ENCODE measurements at places on chromosomes 16 and 17.

- no peak for DNase-seq
Measured at GRCh38 chr16:78812582-78812981, 713.1 kb downstream of the WWOX start.

GRCh38 chr17:4440021-4440420 lies 6.3 kb downstream of the SPNS3 start:
- no peak for DNase-seq

GRCh38 chr17:39194089-39194984 lies 3.1 kb downstream of the CACNB1 start:
- no peak for DNase-seq

GRCh38 chr16:28161626-28162025 lies 50.1 kb downstream of the XPO6 start:
- no peak for DNase-seq

DNA sequence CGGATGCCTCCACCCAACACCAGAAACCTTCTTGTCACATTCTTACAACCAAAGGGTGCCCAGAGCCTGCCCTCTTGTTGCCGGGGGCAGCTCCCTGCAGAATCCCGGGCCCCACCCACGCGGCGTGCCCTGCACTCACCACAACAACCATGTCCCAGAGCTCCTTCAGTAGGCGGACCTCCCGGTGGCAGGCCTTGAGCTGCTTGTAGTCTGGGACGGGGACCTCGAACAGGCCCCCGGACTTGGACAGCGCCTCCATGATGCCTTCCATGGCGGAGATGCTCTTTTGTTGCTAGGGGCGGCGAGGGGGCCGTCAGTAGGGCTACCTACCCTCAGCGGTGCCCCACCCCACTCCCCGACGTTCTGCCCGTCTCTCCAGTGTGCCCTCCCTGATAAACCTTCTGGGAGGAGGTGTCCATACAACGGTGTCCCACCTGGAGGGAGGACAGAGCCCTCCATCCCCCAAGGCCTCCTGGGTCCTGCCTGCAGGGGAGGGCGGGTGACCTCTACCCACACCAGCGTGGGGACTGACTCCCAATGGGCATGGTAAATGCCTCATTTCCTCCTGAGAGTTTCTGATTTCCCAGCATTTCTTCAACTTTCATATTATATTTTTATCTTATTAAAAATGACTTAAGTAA lies 52.2 kb downstream of the DNAH17 start:
- no peak for DNase-seq

DNA sequence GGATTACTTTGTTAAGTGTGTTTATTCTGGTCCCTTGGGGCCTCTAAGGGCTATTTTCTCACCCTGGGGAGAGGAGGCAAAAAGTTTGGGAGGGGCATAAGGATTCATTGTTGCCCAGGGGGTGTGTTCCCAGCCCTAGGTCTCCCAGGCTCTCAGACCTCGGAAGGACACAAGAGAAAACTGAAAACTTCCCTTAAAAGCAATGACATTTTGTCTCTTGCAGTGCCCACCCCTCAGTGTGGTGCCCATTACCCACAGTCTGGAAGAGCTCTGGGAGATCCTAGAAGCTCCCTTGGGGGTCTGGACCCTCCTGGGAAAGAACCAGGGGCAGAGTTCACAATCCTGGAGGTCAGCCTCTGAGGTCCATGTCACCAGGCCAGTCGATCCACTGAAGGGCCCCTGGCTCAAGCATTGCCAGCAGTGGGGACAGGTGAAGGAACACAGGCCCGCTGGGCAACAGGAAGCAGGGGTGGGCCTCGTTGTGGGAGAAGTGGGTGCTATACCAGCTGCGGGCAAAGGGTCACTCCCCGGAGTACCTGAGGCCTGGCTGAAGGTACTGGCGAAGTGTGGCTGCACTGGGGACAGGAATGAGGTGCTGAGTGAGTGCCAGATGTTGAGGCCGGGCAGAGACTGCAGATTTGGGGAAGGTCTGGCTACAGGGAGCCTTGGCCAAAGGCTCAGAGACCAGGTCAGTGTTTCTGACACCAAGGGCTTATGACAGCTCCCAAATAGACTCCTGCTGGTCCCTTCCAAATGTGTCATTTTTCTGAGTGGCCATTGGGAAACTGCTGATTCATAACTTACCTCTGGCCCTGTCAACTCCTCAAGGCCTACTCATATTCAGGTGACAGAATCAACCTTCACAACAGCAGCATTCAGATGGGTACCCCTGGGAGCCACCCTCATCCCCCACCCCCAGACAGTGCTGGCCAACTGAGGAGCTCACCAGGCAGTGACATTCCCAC lies 4.6 kb upstream of the ZNF747 start:
- DNase-seq: no peak

DNA sequence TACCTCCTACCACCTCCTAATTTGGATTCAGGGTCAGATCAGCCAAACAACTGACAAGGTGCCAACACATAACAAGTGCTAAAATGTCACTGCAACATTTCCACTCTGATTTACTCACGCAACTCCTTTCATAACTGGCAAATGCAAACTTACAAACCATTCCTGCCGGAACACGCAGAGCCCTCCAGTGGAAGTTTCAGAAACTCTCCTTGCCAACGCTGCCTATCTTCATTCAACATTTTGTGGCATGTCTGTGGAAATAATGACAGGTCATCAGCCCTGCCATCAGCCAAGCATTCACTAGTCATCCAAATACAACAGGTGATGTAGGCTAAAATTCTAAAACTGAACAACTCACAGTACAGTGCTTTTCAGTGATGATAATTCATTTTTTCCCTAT lies 37.7 kb upstream of the OR3A1 start:
- peak; percentile 4 for DNase-seq

GRCh38 chr17:69669441-69670178 lies 255.1 kb downstream of the MAP2K6 start:
- no peak for DNase-seq

DNA sequence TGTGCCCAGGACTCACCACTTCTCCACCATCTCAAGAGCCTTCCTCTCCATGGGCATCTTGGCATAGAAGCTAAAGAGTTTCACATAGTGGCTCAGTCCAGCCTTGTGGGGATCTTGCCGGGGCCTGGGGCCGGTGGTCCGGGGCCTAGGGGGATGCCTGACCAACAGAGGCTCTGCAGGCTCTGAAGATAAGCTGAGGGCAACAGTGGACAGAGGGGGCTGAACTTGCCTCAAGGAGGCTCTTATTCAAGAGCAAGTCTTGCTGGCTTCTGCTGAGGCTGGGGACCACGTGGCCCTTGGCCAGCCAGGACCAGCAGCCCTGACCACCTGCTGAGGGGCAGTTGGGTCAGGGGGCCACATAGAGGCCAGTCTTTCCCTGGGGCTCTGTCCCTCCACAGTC lies 13.5 kb upstream of the THAP11 start:
- no peak for DNase-seq

- no peak for DNase-seq
Measured at GRCh38 chr16:60214311-60214710, 1480.2 kb upstream of the GOT2 start.

- no peak for DNase-seq
Measured at GRCh38 chr16:1089822-1090619, 6.0 kb downstream of the C1QTNF8 start.

DNA sequence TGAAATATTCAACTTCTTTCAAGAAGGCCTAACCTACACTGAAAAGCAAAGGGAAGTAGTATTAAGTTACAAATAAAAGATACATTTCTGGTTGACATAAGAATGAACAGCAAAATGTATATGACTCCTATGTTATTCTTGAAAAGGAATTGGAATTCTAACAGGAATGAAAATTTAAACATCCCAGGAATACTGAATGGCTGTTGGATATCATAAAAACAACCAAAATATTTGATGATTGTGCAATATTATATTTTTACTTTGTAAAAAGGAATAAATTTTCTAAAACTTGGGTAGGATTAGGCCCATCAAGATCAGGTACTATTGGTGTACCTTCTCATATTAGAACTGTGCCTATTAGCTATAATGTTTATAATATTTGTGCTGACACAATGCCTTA lies 50.0 kb downstream of the CYB5B start:
- DNase-seq: no peak

- DNase-seq: no peak
Measured at GRCh38 chr17:45895304-45895968, 1.1 kb downstream of the MAPT start.

DNA sequence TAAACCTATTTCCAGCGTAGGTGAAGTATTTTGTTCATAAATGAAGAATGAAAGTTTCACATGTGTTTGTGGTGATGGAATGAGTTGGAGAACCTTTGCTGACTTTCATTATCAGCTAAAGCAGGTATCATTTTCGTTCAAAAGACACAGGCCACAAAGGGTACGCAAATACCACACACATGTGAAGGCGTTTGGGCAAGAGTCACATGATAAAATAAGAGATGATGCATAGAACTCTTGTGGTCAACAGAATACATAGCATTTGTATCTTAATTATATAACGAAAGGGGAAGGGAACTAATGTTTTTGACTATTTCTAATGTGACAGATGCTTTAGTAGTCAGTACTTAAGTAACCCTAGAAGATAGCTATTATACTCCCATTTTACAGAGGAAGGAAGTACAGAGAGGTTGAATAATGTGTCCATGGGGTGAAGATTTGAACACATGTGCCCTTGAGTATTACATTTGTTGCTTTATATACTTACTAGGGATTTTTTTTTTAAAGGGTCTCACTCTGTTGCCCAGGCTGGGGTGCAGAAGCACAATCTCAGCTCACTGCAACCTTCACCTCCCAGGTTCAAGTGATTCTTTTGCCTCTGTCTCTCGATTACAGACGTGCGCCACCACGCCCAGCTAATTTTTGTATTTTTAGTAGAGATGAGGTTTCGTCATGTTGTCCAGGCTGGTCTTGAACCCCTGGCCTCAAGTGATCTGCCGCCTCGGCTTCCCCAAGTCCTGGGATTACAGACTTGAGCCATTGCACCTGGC lies 4.8 kb downstream of the RPA1 start:
- peak; percentile 45 for DNase-seq

DNA sequence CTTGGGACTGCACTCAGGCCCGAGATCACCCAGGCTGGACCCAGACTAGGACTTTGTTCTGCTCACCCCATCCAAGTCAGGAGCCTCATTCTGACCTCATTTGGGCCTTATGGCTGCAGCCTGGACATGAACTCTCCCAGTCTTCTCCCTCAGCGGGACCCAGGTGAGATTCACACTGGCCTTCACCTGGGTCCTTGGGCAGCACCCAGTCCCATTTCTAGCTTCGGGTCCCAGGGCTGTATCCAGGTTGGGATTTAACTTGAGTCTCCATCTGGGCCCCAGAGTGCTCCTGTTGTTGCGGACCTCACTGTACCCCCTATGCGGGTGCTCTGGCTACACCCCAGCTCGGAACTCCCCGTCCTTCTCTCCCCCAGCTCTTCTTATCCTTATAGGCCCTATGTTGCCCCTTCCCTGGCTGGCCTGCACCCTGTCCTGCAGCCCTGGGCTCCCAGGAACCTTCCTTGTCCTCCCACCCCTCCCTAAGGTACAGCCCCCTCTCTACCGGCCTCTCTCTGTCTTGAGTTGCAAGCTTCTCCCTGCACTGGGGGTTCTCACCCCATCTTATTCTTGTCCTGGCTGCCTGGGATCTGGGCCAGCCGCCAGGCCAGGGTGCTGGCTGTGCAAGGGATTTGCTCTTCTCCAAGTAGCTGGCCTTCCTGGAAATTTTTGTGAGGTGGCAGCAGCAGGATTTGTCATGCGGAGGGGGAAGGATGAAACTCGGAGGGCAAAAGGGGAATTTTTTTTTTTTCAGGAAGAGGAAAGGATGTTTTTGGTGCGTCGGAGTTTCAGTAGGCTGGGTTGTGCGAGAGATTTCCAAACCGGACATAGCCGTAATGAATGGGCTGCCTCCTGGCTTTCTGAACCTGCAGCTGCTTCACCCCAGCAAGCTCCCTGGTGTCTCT lies 904 bp downstream of the MAP2K3 start:
- peak; percentile 36 for DNase-seq

DNA sequence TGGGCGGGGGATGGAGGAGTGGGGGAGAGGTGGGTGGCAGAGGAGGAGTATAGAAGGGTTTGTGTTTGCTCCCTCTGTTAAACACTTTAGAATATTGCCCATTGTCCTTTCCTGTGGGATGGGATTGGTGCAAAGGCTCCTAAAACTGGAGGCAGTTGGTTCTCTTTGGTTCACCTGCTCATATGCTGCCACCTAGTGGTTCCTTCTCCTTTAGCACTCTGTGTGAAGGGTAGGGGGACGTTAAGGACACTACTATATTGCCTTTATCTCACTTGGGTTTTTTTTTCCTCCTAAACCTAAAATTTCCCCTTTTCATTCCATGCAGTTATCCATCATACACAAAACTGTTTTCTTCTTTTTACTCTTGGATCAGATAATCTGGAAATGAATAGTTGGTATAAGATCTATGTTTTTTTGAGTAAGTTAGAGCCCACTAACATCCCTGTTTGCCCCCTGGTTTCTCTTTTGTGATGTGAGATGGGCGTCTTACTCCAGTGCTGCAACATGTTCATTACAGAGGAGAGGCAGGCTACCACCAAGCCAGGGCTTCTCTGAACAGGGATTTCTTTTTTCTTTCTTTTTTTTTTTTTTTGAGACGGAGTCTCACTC lies 23.8 kb downstream of the SNX11 start:
- peak; percentile 84 for DNase-seq

DNA sequence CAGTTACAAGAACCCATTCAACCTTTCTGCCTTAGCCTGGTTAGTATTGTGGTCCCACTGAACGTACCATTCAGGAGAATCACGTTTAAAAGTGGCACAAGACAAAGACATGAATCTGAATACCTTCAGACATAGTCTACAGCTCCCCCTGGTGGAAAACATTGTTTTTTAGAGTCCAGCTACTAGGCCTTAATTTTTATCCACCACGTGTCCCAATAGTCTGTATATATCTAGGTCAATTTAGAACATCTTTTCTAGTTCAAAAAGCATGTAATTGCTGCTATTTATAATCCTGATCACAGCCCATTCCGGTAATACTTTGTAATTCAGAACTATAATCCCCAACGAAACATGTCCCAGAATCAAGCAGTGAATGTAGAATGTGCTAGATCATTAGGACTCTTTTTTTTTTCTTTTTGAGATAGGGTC lies 13.7 kb upstream of the GUCY2D start:
- peak; percentile 95 for DNase-seq

DNA sequence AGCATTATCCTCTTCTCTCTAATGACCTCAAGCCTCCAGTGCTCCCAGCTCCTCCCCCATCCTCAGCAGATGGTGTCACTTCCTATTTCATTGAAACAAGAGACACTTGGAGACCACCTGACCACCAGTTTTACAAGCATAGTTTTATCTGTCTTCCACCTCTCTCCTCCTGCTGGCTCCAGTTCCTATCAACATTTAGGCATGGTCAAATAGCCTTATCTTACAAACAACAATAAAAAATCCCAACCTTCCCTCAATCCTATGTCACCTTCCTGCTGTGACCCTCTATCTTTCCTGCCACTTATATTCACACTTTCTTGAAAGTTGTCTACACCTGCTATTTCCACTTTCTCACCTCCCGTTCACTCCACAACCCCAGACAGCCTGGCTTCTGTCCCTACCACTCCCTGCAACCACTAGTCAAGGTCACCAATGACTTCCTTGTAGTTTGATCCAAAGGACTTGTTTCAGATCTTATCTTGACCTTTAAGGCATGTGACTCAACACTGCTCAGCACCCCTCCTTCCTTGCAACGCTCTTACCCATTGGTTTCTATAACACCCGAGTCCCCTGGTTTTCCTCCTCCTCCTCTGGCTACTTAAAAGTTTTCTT lies 4.3 kb upstream of the NTN1 start:
- peak; percentile 82 for DNase-seq

- no peak for DNase-seq
Measured at GRCh38 chr17:49369760-49370159, 7.7 kb upstream of the ZNF652 start.

GRCh38 chr17:20008242-20009051 lies 712 bp upstream of the SPECC1 start:
- no peak for DNase-seq

Data from hematopoietic multipotent progenitor cell treated with erythropoietin and hydrocortisone succinate and interleukin-3 and kit ligand, for 4 days (in vitro differentiated cells).